ENCODE measurements at places on chromosomes 5 and 9. TPM values are rescaled to one million over a fixed set of nuclear protein-coding genes. Genes with fewer than 3 reads are reported as not detected.

DNA sequence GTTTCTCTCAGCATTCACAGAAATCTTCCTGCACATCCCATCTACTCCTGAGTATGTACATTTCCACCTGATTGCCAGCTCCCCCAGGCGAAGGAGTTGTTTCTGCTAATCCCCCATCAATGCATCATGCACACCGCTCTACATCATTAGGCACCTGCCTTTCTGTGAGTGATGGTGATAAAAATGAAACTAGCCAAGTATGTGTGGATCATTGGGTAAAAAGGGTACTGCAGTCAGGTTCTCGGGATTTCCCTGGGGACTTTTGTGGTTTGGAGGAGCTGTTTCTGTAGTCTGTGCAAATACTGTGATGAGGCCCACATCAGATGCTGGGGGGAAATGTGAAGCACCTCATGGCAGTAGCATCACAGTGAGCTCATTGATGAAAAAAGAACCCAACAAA lies 30.4 kb downstream of the CAMK4 start:
- DNase-seq: no peak

IFNA2 gene
- not detected for total RNA-seq

DNA sequence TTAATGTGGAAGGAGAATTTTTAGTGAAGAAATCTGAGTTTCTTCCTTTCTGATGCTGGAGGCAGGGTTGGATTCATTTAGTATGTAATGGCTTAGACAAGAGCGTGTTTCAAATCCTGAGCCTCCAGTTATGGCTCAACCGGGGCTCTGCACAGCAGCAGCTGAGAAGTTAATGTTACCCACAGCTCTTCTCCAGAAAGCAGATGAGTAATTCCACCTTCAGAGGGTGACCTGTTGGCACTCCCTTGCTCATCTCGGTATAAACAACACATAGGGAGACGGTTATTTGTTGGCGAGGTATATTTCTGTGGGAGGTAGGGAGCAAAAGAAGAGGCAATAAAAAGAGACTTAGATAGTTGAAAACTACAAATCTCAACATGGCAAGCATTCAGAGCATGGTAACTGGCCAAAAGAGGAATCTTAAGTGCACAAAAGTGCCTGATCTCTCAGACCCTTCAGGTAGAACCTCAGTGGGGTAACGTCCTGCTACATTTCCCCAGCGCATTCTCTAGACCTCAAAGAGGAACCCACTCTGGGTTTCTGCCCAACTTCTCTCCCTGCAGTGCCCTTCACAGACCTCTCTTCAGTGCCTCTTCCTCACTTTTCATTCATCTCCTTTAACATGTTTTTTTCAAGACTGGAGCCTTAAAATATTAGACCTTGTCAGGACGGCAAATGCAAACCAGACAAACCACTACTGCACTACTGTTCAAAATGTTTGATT lies 417.5 kb upstream of the ADAMTSL1 start:
- DNase-seq: peak; percentile 9

HMCN2 gene
- not detected for total RNA-seq

ODF2 gene
- total RNA-seq: 37.3 TPM

PCDHB3 gene
- total RNA-seq: 0.42 TPM

IL13 gene
- total RNA-seq: not detected

DNA sequence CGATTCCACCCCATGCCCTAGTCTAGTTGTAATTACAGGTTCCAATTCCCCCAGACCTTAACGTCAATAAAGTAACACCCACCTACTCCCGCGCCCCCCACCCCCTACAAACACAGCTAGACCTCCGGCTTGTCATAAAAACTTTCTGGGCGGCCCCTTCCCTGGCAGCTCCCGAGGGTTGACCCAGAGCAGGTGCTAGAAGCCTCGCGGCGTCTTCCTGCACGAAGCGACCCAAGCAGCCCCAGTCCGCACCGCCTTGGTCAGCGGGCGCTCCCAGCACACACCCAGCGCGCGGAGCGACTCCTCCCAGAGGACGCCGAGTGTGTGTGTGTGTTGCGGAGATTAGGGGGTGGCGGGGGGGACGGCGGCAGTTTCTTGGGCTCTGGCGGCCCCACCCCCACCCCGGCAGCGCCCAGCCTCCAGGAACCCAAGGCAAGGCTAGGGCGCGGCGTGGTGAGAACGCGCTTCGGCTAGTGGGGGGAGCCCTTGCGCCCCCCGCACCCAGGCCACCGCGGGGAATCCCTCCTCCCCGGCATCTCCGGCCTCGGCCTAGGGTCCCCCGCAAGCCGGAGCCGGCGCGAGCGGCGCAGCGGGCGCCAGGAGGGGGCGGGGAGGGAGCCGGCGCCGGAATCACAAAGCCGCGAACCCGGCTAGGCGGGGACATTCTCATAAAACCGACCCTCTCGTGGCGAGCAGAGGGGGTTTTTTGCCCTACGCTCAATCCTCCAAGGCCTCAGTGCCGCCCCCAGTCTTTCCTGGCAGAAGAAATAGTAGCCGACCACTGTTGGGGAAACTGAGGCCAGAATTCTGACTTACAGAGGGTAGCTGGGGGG lies 2.2 kb downstream of the PCDH1 start:
- DNase-seq: peak; percentile 43

SMIM33 gene
- not detected for total RNA-seq

- DNase-seq: no peak
Measured at GRCh38 chr5:171351536-171352073, 36.0 kb upstream of the NPM1 start.

GRCh38 chr9:93058355-93059010 lies at the start of gene SUSD3:
SUSD3 (plus strand) TSS chr9:93058701; CDS start chr9:93058743, 42 bp downstream.
- no peak for DNase-seq

GRCh38 chr5:127070243-127070642 lies 3.1 kb downstream of the C5orf63 start:
- DNase-seq: no peak

DNA sequence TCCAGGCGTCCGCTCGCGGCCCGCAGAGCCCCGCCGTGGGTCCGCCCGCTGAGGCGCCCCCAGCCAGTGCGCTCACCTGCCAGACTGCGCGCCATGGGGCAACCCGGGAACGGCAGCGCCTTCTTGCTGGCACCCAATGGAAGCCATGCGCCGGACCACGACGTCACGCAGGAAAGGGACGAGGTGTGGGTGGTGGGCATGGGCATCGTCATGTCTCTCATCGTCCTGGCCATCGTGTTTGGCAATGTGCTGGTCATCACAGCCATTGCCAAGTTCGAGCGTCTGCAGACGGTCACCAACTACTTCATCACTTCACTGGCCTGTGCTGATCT lies 294 bp downstream of the ADRB2 start:
- DNase-seq: no peak

DNA sequence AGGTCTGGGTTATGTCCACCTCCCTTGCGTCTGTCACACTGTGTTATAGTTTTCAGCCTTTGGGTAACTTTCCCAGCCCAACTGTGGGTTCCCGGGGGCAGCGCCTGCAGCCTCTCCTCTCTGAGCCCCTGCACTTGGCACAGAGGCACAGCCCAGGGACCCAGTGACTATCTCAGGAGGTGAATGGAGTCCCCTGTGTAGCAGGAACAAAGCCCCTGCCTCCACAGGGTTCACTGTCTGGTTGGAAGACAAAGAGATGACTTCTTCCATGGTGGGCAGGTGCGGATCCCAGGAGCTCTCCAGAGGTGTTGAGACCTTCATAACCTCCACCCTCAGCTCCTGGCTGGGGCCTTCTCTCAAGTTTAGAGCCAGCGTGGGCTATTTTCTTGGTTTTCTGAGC lies 156.9 kb downstream of the C9orf50 start:
- DNase-seq: no peak

- no peak for DNase-seq
Measured at GRCh38 chr5:87268970-87269377, 1.3 kb downstream of the RASA1 start.

- no peak for DNase-seq
Measured at GRCh38 chr9:121388140-121388905, 18.3 kb upstream of the STOM start.

RAB3C gene
- total RNA-seq: not detected
